ENCODE measurements at places on chromosomes 3 and 15.
A peak's percentile ranks its signal among the peaks of the same experiment; 100 is the strongest.

- DNase-seq = peak; percentile 48
Measured at GRCh38 chr3:146577662-146578061, 27.5 kb downstream of the PLSCR5 start.

GRCh38 chr15:89329329-89330084, 5.1 kb downstream of the POLG start:
- peak; percentile 39 for DNase-seq

GRCh38 chr3:43951813-43952212, 261.1 kb downstream of the ABHD5 start:
- DNase-seq = no peak

GRCh38 chr3:99686955-99687612, 48.7 kb downstream of the COL8A1 start:
- DNase-seq = peak; percentile 12

DNA sequence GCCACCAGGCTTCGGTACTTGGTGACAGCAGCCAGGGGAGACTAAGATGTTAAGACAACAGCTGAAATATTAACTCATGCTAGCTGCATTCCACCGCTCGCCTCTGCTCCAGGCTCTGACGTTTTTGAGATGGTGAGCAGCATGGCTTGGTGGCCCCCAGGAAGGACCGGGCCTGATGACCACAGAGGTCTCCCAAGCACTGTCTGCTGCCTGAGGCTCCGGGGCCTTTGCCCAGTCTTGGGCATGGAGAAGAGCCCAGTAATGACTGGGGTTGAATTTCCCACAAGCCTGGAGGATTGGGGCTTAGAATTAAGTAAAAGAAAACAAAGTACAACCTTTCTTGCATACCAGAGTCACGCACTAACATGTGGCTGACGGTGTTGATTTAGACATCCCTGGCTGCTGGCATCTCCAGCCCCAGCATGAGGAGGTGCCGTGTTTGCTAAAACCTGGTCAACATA, 243.6 kb upstream of the LYSMD4 start:
- DNase-seq = no peak
